Stimulated activated CD8-positive, alpha-beta memory T cell treated with anti-CD3 and anti-CD28 coated beads, Interleukin-4, amount 100 ng/mL, for 4 hours (primary cell): ENCODE measurements at places on chromosomes 6 and 20.

DNA sequence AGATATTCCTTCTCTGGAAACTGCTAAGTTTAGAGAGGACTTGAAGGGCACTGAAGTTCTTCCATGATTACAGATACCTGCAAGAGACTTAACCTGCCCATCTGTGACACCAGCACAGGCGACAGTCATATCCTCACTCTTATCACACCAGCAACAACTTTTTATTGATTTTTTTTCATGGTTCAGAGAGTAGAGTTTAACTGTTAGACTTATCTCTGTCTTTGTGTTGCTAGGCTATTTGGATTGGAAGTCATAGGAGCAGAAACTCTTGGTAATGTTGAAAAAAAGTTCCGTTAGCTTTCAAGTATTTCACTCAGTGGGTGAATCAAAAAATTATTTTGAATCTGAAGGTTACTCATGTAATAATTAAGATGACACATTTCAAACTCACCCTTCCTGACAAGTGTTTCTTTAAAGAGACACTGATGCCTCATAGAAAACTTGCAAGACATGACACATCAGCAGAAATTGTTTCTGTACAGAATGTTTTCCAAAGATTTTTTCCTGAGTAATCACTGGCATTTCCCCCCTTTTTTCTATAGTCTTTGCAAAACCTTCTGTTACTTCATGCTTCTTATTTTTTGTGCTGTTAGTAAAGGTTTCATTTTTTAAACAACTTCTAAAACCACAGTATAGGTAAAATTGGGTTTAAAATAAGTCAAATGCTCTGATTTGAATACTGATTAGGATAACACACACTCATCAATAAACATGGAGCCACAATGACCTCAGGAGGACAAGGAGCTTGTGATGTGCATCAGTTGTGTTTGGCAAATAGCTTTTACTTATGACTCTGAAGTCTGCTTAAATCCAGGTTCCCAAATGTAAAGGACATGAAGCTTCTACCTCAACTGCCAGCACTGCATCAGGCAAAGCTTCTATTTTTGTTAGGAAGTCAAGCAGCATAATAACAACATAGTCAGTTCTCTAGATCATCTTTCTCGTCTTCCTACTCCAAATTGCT is 252.9 kb upstream of the MAN1A1 start:
- DNase-seq: no peak

DNA sequence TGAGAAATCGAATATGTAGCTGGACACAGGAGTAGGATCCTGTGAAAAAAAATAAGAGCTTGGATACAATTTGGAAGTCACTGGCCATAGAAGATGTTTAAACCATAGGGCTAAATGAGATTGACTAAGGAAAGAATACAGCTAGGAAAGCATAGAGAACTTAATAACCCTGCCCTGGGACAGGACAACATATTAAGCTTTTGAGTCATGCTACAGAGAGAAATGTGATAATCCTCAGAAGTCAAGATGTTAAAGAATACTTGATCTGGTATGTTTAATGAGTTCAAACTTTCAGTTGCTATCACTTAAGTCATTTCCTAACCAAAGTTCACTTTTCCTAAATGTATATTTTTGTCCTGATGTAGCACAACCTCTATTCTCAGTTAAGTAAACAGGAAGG is 154.6 kb upstream of the TSHZ2 start:
- no peak for DNase-seq

DNA sequence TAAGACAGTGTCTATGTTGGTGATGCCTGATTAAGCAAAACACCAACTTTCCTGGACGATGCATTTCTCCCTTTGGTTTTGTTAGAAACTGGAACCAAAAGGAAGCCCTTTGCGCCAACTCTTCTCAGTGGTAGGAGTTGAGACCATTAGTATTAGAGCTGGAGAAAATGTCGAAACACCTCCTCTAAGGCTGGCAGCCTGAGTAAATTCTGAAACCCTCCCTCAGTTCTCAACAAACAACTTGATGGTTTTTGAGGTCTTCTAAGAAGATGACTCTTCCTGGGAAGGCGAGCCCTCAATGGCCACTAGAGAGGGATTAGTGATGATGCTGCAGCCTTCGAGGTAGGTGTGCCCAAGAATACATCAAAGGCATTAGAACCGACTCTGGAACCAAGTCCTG is 78.4 kb upstream of the CCN6 start:
- DNase-seq: no peak

DNA sequence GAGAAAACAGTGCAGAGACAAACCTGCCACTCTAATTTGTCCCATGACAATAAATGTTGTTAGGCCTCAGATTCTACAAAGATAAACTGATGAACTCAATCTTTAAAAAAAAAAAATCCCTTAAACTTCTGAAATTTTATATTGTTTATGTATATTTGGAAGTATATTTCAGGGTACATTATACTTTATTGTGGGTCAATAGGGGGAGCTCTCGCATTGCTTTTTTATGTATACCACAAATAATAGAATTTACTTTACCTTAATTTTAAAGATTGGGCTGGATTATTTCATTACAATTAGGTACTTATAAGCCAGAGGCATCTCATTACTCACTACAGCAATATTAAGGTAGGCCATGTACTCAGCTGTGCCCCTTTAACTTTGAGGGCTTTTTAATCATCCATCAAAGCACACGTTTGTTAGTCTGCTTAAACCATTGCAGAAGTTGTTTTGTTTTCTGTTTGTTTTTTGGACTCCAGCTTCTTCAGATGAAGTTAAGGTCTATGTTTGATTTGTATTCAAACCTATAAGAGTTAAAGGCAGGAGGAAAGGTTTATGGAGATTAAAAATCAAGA is 56.3 kb upstream of the EYA4 start:
- no peak for DNase-seq

GRCh38 chr6:53939830-53940229 is 145.0 kb downstream of the LRRC1 start:
- no peak for DNase-seq

GRCh38 chr6:50096296-50096695 is 46.6 kb upstream of the DEFB112 start:
- no peak for DNase-seq

DNA sequence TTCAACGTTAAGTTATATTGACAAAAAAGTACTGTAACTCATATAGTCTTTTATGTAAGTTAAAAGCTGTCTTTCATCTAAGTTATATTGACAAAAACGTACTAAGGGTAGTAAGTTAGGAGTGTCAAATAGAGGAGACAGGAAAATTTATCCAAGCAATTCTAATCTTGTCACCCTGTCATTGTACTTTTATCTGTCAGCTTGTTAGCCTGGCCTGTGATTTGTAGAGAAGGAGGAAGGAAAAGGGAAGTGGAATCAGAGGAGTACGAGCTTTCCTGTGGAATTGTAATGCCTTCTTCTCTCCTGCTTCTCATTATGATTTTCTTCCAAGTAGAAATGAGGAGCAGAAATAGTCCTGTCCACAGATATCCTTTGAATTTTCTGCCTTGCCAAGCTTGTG is 18.8 kb downstream of the KCTD20 start:
- no peak for DNase-seq

- DNase-seq: no peak
Measured at GRCh38 chr6:71512256-71512655, 223.6 kb downstream of the OGFRL1 start.

DNA sequence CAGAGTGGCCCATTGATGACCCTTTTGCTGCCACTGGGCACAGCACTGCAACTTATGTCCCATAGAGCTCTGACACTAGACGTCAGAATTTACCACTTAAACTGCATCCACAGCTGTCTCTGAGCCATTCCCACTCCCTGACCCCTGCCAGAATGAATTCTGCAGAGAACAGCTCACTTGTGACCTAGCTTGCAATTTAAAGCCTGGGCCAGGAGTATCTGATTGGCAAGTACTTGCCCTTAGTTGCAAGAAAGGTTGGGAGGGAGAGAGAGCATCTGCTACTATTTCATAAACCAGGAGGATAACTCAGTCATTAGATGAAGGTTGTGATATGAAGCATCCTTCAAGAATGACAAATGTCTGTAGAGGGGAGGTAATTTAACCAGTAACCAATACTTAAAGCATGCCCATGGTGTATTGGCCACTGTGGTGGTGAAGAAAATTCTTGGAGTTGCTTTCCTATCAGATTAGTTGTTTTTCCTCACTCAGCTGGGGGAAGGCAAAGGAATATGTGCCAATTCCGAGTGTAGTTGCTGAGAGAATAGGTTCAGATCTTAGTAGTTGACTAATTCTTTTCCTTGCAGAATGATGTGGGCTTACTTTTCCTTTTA is 46.5 kb downstream of the IL22RA2 start:
- DNase-seq: no peak

- no peak for DNase-seq
Measured at GRCh38 chr6:45442716-45443115, 65.0 kb upstream of the SUPT3H start.

- DNase-seq: no peak
Measured at GRCh38 chr6:16352258-16352635, 113.9 kb downstream of the GMPR start.

- no peak for DNase-seq
Measured at GRCh38 chr6:130189531-130190397, 33.0 kb downstream of the SAMD3 start.

DNA sequence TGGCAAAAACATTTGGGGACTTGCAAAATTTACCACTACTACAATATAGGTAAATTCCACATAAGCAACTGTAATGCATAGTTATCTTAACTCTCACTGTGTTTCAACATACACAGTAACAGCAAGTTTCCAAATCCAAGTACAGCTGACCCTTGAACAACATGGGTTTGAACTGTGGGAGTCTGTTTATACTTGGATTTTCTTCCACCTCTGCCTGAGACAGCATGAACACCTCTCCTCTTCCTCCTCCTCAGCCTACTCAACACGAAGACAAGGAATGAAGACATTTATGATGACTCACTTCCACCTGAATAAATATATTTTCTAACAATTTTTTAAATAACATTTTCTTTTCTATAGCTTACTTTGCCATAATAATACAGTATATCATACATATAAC is 25.6 kb downstream of the MAN1A1 start:
- DNase-seq: no peak

DNA sequence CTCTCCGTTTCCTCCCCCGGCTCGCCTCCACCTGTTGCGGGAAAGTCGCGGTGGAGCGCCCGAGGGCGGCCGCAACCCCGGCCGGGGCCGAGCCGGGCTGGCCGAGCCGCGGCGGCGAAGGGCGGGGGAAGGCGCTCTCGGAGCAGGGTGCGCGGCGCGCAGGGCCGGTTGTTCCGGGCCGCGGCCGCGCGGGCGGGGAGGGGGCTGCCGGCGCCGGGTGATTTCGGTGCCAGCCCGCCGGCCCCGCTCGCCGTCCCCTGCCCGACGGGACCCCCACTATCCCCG is 235 bp downstream of the MAP7 start:
- no peak for DNase-seq

DNA sequence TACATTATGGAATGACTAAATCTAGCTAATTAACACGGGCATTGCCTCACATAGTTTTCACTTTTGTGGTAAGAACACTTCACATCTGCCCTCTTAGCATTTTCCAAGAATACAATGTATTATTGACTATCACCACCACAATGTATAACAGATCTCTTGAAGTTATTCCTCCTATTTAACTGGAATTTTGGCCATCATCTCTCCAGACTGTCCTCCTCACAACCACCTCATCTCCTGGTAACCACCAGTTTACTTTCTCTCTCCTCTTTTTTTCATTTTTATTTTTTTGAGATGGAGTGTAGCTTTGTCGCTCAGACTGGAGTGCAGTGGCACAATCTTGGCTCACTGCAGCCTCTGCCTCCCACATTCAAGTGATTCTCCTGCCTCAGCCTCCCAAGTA is 8.2 kb upstream of the SHLD1 start:
- no peak for DNase-seq

DNA sequence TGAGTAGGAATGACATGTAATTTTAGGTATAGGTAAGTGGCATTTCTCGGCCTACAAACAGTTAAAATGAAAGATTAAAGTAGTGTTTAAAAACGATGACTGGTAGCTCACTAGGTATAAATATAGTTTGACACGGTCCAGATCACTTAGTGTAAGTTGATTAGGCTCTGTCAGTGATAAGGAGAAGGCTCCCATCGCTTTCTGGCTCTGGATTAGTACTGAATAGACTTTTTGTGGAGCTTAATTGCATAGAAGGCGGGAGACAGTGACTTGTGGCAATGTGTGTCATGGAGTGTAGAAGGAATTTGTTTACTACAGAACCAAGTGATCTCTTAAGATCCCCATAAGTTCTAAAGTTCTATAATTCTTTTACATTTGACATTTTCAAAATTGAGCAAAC is 6.7 kb downstream of the PYGB start:
- no peak for DNase-seq

- no peak for DNase-seq
Measured at GRCh38 chr20:19448632-19449031, 236.2 kb downstream of the SLC24A3 start.

- no peak for DNase-seq
Measured at GRCh38 chr6:127202676-127203075, 64.0 kb upstream of the RNF146 start.

DNA sequence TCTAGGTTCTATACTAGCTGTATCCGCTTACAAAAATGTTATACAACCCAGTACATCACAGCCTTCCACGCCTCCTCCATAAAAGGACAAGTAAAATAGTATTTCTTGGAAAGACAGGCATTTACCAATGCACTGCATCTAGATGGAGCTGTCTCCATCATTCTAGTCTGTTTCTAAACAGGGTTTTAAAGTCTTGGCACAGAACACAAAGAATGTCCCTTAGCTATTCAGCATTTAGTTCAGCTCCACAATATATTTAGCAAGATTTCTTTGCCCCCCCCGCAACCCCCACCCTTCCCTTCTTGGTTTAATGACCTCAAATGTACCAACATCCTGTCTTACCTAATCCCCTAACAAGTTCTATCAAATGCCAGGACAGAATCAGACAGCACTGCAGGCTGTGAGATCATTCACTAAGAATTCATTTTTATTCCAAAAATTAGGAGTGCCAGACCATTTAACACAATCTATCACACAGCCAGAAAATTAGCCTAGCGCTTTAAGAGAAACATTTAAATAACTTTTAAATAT is 198.6 kb downstream of the BACH2 start:
- DNase-seq: no peak

- DNase-seq: peak; percentile 18
Measured at GRCh38 chr6:105781248-105781647, 304.9 kb upstream of the PRDM1 start.

DNA sequence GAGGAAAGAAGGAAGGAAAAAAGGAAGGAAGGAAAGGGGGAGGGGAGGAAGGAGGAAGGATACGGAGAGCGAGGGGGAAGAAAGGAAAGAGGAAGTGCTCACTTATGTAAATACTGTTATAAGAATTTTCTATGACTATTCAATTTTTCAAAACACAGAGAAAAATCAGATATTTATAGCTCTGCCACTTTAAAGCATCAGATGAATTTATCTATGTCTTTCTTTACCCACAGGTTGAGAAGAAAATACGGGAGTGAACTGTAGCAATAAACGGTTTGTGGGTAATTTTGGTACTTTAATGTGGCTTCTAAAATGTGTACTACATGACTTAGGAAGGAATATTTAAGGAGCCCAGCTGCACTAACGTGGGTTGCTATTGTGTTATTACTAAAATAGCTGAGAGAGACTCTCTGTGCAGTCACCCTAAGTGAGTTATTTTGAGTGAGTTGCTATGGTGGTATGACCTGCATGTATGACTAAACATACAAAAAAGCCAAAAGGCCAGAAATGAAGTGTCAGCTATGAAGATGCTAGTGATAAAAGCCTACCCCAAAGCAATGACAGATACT is 225.5 kb downstream of the SOD2 start:
- no peak for DNase-seq
